Stimulated activated CD8-positive, alpha-beta memory T cell treated with anti-CD3 and anti-CD28 coated beads, Interleukin-2, amount 100 ng/mL, for 1 hour (primary cell): ENCODE measurements at places on chromosomes 7 and 10.

DNA sequence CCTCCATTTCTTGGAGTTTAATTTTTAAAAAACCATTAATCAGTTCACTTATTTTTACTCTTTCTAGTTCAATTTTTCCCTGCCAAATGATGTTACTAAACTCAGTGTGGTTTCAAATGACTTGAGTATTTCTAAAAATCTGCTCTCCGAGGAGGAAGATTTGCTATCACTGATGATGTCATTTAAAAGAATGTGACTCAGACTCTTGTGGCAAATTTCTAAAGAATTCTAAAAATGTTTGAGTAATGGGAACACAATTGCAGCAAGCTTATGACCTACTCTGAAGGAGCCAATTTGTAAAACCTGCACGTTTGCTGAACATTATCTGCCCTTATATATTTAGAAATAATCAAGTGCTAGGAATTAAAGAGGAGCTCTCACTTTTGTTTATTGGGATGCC is 88.6 kb downstream of the SPAG6 start:
- DNase-seq, result no peak

DNA sequence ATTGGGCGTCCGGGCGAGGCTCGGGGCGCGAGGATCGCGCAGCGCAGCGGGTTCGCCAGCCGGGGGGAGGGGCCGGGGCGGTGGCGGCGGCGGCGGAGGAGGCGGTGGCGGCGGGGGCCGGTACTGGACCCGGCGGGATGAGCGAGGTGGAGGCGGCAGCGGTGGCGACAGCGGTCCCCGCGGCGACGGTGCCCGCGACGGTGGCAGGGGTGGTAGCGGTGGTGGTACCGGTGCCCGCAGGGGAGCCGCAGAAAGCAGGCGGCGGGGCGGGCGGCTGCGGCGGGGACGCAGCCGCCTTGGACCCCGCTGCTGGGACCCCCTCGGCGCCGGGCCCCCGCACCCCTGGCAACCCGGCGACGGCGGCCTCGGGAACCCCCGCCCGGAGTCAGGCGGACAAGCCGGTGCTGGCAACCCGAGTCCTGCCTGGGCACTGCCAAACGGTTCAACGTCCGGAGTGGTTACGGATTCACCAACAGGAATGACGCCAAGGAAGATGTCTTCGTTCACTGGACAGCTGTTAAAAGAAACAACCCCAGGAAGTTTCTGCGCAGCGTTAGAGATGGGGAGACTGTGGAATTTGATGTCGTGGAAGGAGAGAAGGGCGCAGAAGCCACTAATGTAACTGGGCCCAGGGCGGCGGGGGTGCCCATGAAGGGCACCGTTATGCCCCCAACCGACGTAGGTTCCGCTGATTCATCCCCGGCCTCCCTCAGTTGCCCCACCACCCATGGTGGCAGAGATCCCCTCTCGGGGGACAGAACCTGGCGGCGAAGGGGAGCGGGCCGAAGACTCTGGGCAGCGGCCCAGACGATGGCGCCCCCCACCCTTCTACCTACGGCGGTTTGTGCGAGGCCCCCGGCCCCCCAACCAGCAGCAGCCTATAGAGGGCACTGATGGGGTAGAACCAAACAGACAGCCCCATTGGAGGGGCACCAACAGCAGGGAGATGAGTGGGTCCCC is 100.3 kb upstream of the CPXM2 start:
- DNase-seq, result no peak

- no peak for DNase-seq
Observed at GRCh38 chr7:14505906-14506305, 396.6 kb downstream of the DGKB start.

DNA sequence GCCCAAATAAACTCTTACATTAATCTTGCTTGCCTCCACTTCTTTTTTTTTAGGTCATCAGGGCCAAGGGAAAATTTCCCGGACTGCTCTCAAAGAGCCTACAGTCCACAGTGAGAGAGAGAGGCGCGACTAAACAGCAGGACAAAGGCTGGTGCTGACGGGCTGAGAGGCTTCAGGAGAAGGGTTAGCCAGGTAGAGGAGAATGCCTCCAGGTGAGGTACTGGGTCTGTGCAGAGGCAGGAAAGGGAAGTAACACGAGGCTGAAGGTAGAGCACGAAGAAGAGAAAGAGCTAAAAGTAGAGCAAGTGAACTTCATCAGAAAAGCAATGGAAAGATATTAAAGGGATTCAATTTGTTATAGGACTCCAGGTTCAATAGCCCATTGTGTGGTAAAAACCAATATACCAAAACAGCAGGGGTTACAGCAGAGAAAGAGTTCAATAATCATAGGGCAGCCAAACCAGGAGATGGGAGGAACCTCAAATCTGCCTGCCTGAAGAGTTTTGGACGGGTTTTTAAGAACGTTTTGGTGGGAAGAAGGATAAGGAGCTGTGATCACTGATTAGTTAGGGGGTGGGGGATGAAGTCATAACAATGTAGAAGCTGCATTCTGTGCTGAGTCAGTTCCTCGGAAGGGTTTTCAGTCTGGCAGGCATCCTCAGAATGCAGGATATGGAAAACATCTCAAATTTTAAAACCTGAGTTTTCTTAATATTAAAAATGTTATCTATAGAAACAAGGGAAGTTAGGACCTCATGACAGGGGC is 171.5 kb downstream of the AKR1D1 start:
- DNase-seq, result no peak

- no peak for DNase-seq
Observed at GRCh38 chr7:4851459-4852422, 10.1 kb downstream of the PAPOLB start.

DNA sequence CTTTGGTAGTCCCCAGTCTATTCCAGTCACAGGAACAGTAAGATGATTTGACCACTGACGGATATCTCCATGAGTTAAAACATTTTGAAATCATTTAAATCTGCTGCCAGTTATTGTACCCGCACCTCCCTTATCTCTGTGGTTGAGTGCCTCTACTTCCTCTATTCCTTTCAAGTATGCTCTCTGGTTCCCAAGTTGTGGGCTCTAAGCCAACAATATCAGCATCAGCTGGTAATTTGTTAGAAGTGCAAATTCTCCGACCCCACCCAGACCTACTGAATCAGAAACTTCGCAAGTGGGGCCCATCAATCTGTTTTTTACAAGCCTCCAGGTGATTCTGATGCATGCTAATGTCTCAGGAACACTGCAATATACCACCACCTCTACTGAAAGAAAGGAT is 235.5 kb downstream of the CCSER2 start:
- DNase-seq, result no peak

DNA sequence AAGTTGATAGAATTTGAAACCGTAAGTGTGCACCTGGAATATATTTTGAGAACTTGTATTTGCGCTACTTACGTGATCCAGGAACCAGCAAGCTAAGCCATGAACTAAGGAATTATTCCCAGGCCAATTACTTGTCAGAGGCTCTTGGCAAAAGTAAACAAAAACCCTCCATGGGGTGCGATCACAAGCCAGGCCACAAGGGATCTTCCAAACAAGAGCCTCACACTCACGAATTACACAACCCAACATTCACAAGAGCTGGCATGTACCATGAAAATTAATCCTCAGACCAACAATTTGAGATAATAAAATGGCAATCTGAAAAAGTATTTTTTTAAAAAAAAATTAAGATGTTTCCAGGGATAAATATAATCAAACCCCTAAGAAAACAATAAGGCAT is 467.0 kb upstream of the AKR1E2 start:
- no peak for DNase-seq

GRCh38 chr10:16521311-16522016 is at the start of gene C1QL3:
Gene C1QL3 (minus strand): TSS chr10:16521879. CDS start chr10:16521065, 814 bp downstream.
- DNase-seq, result no peak

DNA sequence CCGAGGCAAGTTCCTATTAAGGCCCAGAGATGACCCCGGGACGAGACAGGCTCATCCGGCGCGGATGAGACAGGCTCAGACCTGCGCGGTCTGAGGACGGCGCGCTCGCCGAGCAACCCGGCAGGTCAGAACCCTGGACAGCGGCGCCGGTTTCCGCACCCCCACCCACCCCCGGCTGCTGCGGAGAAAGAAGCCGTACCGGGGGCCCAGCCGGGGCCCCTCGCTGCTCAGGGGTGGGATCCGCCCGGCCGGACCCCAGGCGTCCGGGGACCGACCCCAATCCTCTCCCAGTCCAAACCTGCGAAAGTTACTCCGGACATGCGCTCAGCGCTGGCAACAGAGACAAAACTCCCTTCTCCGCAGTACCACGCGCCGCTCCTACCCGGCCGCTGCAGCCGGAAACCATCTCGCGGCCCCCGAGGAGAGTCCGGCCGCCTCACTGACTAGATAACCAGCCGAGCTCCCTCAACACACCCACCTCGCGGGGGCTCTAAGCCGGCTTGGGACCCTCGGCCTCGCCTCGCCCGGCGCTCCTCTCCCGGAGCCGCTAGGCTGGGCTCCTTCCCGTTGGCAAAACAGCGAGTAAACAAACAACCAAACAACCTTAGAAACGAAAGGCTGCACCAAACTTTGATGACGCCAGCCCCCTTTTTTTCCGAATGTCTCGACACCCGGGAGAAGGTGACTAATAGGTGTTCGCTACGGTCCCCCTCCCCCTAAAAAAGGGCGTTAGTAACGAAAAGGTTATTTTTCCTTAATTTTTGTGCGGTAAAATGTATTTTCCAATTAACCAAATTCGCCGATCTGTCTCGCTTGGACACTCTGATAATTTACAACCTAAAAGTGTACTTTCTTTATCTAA is 2.3 kb upstream of the DRGX start:
- no peak for DNase-seq

DNA sequence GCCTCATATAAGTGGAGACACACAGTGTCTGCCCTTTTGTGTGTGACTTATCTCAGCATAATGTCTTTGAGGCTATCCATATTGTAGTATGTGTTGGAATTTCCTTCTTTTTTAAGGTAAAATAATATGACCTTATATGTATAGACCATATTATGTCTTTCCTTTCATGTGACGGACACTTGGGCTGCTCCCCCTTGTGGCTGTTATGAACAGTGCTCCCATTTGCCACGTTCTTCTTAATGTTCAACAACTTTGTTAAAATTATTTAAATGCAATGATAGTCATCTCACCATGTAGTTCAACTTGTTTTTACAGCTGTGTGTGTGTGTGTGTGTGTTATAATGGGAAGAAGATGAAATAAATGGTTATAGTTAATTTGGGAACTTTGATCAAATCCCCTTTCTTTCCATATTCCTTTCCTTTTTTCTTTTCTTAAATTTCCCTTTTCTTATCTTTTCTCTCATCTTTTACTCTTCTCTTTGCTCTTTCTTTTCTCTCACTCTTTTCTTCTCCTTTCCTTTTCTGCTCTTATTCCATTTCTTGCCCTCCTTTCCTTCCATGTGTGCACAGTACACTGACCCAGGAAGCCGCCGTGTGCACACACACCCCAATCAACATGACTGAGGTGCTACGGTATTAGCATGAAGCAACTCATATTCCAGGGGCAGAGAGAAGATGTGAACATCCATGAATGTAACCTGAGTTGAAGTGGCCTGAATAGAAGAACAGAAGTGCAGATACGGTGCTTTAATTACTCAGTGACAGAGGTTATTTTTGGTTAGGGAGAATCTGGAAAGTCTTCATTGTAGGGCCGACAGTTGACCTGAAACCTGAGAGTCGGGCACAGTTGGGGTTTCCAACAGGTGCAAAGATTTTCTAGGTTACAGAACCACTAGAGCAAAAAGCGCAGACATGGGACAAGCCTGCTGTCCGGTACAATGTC is 596.6 kb downstream of the SDK1 start:
- peak; percentile 10 for DNase-seq

DNA sequence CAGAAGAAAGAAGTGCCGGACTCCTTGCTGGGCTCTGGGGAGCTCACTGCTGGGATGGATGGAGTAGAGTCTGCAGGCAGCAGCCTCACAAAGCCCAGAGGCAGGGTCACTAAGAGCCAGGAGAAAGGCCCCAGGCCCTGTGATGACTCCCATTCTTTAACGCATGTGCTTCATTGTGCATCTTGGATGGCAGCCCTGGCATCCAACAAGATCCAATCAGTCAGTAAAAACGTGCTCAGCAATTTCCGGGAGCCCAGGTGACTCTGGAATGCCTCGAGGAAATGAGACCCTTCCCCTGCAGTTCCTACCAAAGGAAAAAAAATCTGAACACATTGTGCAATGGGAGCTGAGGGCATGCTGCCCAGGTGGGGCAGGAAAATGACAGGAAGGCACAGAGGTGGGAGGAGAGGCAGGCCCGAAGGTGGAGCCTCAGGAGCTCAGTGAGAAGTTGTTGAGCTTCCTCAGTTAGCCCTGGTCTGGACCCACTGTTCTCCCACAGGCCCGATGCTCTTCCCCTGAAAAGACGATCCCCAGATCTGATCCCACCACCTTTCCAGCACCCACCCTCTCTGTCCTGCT is 60.7 kb upstream of the TMEM72 start:
- no peak for DNase-seq

GRCh38 chr7:108561047-108561619 is 8.4 kb downstream of the THAP5 start:
- no peak for DNase-seq

DNA sequence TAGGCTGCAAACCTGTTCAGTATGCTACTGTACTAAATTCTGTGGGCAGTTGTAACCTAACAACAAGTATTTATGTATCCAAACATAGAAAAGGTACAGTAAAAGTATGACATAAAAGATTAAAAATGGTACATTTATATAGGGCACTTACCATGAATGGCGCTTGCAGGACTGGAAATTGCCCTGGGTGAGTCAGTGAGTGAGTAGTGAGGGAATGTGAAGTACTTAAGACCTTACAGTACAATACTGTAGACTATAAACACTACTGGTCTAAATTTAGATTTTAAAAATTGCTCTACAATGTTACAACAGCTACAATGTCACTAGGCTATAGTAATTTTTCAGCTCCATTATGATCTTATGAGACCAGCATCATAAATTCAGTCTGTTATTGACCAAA is 146.0 kb upstream of the GNAI1 start:
- no peak for DNase-seq

GRCh38 chr10:116667484-116667883 is 46.7 kb downstream of the PNLIPRP2 start:
- DNase-seq, result no peak

DNA sequence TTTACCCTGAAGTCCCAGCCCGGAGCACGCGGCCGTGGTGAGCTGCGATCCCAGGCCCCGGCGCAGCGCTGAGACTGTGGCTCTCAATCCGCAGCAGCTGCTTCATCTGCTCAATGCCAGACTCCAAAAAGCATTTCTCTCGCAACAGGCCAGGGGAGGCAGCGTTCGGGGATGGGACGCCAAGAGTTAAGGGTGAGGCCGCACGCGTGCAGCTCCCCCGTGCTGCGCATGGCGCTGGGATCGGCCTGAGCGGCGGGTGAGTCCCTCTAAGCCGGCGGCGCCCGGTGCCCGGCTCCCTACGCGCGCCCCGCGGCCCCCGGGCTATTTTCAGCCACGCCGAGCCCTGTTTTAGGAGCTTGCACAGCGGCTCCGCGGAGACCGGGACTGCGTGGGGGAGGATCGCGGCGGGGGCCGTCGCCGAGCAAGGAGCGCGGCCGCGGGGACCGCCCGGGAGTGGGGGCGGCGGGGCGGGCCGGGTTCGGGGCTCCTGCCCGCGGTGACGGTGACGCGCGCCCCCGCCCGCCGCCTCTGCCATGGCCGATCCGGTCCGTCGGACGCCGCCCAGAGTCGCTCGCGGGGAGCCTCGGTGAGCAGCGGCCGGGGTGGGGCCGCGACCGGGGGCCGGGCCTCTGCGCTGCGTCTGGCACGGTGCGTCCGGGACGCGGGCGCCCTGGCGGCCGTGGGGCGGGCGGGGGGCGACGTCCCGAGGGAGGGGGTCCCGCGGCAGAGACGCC is 29.4 kb upstream of the JAKMIP3 start:
- no peak for DNase-seq
